AG09319 (cell line): ENCODE measurements at places on chromosomes 16 and 17.

DNA sequence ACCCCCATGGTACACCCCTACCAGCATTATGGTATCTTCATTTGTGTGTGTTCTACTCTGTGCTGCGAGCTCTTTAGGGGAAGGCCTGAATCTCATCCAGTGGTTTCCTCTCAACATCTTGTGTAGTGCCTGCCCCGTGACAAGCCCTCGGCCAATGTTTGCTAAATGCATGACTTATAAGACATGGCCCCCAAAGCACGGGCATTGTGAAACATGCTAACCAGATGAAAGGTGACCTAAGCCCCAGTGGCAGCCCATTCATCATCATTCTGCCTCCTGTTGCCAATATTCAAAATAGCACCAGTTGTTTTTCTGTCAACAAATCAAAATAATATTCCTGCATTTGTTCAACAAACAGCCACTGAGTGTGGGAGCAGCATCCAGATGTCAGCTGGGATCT lies 108.8 kb upstream of the HSBP1 start:
- DNase-seq = peak; percentile 48

GRCh38 chr16:3173892-3174617 lies 13.9 kb upstream of the OR1F1 start:
- no peak for DNase-seq

DNA sequence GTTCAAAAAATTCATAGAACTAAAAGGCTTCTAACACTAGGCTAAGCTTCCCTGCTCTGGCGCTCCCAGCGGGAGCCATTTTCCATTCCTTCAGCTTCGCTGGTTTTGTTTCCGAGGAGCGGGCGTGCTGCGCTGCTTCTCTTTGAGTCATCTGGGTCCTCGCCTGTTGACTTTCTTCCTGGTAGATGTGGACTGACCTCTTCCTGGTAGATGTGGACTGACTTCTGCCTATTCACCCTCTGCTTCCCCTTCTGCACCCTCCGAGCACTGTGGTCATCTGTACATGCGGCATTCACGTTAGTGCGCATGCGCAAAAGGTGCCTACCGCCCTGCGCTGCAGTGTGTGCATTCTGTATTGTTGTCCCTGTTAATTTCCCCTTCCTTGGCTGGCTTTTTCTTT lies 40.8 kb upstream of the SEC14L1 start:
- no peak for DNase-seq

GRCh38 chr16:54015147-54015546 lies 271.4 kb downstream of the IRX3 start:
- no peak for DNase-seq

GRCh38 chr17:17624741-17625140 lies 33.2 kb upstream of the PEMT start:
- no peak for DNase-seq
